ENCODE measurements at places on chromosomes 2 and 18. TPM values are rescaled to one million over a fixed set of nuclear protein-coding genes. Genes with fewer than 3 reads are reported as not detected.

DNA sequence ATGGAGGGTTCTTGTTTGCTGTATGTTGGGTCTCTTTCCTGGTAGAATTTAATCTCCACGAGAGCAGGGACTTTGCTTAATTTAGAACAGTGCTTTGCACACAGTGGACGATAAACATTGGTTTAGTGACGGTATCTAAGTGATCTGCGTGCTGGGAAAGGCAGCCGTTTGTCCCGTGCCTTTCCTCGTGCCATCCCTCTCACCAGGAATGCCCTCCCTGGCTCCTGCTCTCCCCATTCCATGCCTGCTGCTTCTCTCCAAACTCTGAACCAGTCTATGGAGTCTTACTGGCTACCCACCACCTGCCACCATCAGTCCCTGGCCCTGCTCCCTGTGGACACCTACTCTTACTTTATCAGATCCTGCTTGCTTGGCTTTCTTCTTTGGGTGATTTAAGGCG lies 27.3 kb upstream of the TNP1 start:
- no peak for DNase-seq

ST8SIA3 gene
- not detected for total RNA-seq

- DNase-seq: no peak
Measured at GRCh38 chr2:205712508-205712907, 30.2 kb downstream of the NRP2 start.

ERBB4 gene
- 29.3 TPM for total RNA-seq

DNA sequence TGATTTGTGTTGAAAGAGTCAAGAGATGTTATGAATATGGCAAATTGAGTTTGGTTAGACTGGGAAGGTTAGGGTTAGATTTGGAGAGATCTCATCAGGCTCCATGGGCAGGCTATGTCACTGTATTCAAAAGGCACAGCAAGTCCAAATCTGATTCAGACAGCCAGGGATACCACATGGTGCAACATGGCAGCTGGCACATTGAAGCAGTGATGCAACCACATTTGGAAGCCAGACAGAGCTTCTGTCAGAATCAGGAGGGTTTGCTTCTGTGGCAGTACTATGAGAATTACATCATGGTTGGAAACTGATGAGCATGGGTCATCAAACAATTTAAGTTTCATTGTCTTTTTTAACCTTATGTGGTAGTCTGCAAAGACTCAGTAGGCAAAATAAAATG lies 772.2 kb downstream of the SUCLG1 start:
- no peak for DNase-seq

CXCR2 gene
- not detected for total RNA-seq

DNA sequence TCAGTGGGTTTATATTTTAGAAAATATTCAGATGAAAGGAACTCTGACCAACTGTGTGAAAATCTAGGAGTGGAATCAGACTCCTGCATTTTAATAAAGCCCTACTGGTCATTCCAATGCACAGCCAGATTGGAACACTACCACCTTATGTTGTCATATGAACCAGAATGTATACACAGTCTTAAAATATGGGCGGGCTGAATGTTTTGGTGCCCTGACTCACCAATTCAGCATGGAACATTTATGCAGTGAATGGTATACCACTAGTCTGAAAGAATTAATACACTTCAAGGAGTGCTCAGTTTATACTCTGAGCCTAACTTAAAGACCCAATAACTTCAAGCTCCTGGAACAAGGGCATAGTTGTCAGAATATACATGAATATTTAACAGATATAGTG lies 280.9 kb upstream of the TCF4 start:
- DNase-seq: no peak

DNA sequence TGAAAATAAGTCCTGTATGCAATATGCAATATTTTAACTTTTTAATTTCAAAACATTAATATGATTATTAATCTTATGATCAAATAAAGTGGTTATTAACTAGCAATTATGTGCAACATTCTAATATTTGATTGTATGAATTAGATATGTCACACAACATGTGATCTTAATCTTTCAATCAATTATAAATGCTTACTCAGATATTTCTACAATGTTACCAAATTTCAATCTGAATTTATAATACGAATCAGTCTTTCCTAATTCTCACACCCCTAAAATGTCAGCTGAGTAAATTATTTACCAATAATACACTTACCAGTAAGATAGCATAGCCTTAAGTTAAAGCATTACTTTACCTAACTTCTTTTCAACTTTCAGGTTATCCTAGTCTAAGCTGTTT lies 186.3 kb downstream of the CALCRL start:
- no peak for DNase-seq

ST6GAL2 gene
- 900 TPM for total RNA-seq

GRCh38 chr2:53631313-53632125 lies 136.1 kb upstream of the CHAC2 start:
- DNase-seq: no peak

CRYGD gene
- not detected for total RNA-seq

GRCh38 chr2:19844750-19845149 lies 57.0 kb downstream of the TTC32 start:
- no peak for DNase-seq

PSD4 gene
- total RNA-seq: 16.9 TPM

SERPINB13 gene
- total RNA-seq: not detected

- DNase-seq: no peak
Measured at GRCh38 chr18:22700920-22701319, 232.2 kb upstream of the RBBP8 start.

- no peak for DNase-seq
Measured at GRCh38 chr18:44759925-44760342, 79.2 kb downstream of the SETBP1 start.

GRCh38 chr18:33495278-33495677 lies 54.8 kb upstream of the CCDC178 start:
- no peak for DNase-seq

DNA sequence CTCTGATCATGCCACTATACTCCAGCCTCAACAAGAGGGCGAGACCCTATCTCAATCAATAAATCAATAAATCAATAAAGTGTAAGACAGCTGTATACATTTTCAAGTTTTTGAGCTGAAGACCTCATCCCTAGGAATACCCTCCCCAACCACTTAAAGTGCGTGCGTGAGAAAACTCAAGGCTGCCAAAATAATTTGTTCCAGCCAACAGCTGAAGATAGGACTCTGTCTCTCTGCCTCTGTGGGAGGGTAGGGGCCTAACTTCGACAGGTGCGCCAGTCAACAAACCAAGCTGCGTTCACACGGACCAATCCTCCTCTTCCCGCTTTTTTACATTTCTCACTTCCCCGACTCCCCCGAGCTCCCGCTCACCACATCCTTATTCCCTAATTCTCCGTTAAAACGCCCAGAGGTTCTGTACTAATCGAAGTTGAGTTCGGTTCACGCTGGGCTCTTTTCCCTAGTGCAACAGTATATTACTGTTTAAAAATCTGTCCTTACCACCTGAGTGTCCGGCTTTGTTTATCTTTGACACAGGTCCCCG lies 618 bp downstream of the POLR2D start:
- DNase-seq: no peak

- no peak for DNase-seq
Measured at GRCh38 chr2:120767486-120768005, 31.9 kb downstream of the GLI2 start.

DNA sequence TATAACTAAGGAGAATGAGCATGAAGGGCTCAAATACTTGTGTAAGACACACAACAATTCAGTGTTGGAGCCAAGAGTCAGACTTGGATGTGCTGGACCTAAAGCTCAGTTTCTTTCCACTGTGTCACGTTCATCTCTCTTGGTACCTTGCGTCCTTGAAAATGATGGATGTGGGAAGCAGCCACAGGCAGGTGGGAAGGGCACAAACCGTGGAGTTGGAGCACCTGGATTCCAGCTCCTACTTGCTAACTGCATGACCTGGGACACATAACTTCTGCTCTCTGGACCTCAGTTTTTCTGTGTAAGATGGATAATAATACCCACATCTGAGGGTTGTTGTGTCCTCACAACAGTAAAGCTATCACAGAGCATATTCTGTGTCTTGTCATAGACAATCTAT lies 53.1 kb upstream of the PPP1CB start:
- DNase-seq: no peak
